ENCODE measurements at places on chromosomes 1 and 21. TPM values are rescaled to one million over a fixed set of nuclear protein-coding genes. Genes with fewer than 3 reads are reported as not detected.

DNA sequence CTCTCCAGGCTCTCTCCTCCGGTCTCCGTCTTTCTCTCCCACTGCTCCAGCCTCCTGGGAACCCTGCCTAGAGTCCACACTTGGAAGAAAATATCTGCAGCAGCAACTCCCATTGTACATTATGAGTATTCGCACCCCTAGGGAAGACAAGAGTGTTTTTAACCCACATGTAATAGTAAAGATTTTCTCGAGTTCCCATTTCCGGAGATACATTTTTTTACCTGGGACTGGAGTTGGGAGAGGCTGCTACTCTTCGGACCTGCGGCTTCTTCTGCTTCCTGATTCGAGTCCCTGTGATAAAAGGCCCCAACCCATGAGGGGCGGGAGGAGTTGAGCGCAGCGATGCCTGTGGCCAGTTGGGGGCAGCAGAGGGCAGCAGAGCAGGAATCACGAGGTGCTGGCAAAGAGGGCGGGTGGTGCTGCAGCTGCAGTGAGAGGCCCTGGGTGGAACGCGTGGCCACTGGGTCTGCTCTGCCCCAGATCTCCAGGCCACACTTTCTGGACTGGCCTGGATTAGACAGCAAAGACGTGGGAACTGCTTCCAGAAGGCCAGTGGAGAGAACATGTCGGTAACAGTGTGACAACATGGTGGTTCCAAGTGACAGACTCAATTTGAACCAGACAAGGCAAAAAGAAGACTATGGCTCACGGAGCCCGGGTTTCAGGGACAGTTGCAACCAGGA, 221.0 kb upstream of the CSF3R start:
- DNase-seq = no peak
- H3K27ac ChIP-seq = no peak overlapping the region
- no peaks in the 10 kb centered on the region for H3K27me3 ChIP-seq
- H3K36me3 ChIP-seq = no peaks in the 10 kb centered on the region
- H3K4me1 ChIP-seq = no peaks in the 10 kb centered on the region
- no peak overlapping the region for H3K4me3 ChIP-seq

NBPF9 gene
- total RNA-seq = 16.5 TPM

DNA sequence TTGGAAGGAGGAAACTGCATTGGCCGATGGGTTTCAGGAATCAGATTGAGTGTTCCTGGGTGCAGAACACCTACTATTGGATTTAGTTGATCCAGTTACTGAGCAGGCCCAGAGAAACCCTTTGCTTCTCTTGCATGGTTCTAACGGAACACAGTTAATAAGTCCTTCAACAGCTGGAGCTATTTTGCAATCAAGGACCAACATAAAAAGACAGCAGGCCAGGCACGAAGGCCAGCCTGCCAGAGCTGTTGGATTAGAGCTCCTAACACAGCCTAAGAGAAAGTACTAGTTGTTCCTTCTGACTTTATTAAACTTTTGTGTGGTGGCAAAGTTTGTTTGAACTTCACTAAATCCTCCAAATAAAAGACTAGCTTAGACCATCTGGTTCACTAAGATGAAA, 148.0 kb upstream of the LMO4 start:
- no peaks in the 10 kb centered on the region for H3K36me3 ChIP-seq
- no peaks in the 10 kb centered on the region for H3K27me3 ChIP-seq
- no peak overlapping the region for H3K4me3 ChIP-seq
- no peaks in the 10 kb centered on the region for H3K4me1 ChIP-seq
- no peak for DNase-seq
- H3K27ac ChIP-seq = no peak overlapping the region

DHCR24 gene
- total RNA-seq = 5.3 TPM

DNA sequence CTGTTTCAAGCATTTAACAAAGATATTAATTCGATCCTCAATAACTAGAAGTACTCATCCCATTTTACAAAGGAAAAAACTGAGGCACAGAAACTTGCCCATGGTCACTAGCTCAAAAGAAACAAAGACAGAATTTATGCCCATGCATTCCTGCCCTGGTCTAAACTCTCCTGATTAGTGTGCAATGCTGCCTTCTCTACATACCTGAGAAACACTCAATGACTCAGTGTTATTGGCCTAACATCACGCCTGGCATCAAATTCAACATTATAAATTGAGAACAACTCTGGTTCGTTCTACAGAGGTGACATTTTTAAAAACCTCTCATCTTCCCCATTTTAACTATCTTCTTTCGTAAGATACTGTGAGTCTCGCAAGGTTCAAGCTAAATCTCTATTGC, 5.2 kb downstream of the APP start:
- H3K4me3 ChIP-seq = no peak overlapping the region
- DNase-seq = no peak

FCRL2 gene
- 0.55 TPM for total RNA-seq

DCST1 gene
- not detected for total RNA-seq
